HFFc6 (cell line): ENCODE measurements at places on chromosomes 12 and 14. TPM values are rescaled to one million over a fixed set of nuclear protein-coding genes. Genes with fewer than 3 reads are reported as not detected.

Gene CABP1
- 0.52 to 2.1 TPM in 2 of 3 replicates, not detected in the other for total RNA-seq

Gene SLC6A13
- total RNA-seq = not detected in 2 replicates

- DNase-seq = no peak
Observed at GRCh38 chr12:3480764-3481163, 10.2 kb upstream of the PRMT8 start.

DNA sequence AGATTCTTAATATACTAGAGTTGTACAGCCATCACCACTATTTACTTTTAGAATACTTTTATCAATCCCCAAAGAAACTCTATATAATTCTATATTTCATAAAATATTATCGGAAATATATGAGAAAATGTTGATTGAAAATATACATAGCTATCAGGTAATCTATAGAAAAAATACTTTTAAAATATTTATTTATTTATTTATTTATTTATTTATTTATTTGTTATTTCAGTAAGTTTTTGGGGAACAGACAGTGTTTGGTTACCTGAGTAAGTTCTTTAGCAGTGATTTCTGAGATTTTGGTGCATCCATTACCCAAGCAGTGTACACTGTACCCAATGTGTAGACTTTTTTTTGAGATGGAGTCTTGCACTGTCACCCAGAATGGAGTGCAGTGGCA lies 206.6 kb upstream of the DAAM1 start:
- no peak for DNase-seq

- DNase-seq = no peak
Observed at GRCh38 chr14:96304956-96305355, 48.9 kb downstream of the BDKRB1 start.
